Activated naive CD4-positive, alpha-beta T cell treated with anti-CD3 and anti-CD28 coated beads, Interleukin-2, amount 50 U/mL, for 72 hours (primary cell): ENCODE measurements at places on chromosomes 2 and 18. TPM values are rescaled to one million over a fixed set of nuclear protein-coding genes. Genes with fewer than 3 reads are reported as not detected.

The SIGLEC15 gene
- not detected for total RNA-seq

The POTEI gene
- total RNA-seq = not detected

The RTKN gene
- total RNA-seq = 4.6 TPM

The UPP2 gene
- not detected for total RNA-seq

The LIMS4 gene
- total RNA-seq = 0.41 TPM

The DRC1 gene
- total RNA-seq = not detected

The MYCN gene
- not detected for total RNA-seq

The IL37 gene
- not detected for total RNA-seq

The PLGLB1 gene
- 0.50 TPM for total RNA-seq

The MAP3K20 gene
- total RNA-seq = 12.0 TPM

The SH3YL1 gene
- total RNA-seq = 16.5 TPM
